Activated CD8-positive, alpha-beta memory T cell treated with anti-CD3 and anti-CD28 coated beads for 1 hour (primary cell): ENCODE measurements at places on chromosomes 5 and 9.

DNA sequence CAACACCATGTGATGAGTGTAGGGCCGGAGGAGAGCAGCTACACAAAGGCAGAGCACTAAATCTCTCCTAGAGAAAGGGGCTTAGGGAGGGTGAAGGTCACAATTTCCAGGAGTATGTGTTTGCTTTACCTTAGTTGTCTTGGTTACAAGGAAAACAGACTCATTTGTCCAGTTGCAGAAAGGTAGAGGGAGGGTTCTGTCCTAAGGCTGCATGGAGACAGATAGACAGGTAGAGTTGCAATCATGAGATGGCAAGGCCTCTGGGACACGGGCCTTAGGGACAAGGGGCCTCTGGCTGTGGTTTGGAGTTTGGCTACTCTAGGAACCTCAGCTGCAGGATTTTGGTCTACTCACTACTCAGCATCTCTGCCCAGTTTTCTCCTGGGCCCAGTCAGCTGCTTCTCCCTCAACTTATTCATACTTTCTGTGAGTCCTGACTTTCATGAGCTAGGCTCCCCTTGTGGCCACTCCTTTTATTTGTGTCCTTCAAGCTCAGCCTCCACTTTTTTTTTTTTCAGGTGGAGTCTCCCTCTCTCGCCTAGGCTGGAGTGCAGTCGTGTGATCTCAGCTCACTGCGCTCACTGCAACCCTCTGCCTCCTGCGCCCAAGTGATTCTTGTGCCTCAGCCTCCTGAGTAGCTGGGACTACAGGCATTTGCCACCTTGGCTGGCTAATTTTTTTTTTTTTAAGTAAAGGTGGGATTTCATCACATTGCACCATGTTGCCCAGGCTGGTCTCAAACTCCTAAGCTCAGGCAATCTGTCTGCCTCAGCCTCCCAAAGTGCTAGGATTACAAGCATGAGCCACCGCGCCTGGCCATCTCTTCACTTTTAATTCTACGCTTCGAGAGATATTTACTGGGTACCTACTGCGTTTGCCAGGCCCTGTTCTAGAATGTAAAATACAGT lies 76.6 kb downstream of the PTPDC1 start:
- no peak for DNase-seq

DNA sequence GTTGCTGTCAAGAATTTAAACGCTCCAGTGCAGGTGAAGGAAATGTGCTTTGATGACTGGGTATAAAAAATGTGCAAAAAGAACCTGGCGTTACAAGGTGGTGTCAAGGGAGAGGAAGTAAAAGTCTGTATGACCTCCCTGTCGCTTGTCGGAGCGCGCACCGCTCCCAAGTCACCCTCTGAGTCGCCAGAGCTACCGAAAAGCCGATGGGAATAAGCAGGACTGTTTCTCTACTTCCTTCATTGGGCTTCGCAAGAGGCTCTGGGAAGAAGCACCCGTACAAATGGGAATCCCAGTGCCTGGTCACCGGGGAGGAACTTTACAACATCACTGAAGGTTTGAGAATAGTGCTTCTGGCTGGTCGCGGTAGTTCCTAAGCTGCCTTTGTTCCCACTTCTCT lies 1.3 kb upstream of the DMRT2 start:
- DNase-seq: no peak

DNA sequence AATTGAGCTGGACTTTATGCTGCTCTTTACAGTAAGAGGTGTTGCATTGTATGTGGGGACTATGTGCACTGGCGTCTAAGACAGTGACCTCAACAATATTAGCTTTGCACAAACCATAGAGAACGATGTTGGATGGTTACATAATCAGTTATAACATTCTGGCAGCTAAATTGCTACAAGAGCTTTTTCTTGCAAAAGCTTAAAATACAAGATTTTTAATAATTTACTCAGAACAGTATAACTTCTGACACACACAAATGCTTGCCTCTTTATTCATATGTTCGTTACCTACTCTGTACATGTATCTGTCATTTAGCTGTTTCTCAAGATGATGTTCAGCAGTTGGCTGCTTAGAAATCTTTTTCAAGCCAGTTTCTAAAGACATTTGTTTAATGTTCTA lies 11.6 kb downstream of the C5orf24 start:
- DNase-seq: no peak

DNA sequence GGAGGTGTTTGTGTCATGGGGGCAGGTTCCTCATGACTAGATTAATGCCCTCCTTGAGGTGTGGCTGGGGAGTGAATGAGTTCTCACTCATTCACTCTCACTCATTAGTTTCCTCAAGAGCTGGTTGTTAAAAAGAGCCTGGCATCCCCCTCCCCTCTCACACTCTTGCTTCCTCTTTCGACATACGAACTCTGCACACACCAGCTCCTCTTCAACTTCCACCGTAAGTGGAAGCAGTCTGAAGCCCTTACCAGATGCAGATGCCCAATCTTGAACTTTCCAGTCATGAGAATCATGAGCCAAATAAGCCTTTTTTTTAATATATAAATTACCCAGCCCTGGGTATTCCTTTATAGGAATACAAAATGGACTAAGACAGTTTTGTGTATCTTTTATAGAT lies 82.5 kb downstream of the SPRY4 start:
- no peak for DNase-seq
